ENCODE measurements at places on chromosomes 7 and 10.

DNA sequence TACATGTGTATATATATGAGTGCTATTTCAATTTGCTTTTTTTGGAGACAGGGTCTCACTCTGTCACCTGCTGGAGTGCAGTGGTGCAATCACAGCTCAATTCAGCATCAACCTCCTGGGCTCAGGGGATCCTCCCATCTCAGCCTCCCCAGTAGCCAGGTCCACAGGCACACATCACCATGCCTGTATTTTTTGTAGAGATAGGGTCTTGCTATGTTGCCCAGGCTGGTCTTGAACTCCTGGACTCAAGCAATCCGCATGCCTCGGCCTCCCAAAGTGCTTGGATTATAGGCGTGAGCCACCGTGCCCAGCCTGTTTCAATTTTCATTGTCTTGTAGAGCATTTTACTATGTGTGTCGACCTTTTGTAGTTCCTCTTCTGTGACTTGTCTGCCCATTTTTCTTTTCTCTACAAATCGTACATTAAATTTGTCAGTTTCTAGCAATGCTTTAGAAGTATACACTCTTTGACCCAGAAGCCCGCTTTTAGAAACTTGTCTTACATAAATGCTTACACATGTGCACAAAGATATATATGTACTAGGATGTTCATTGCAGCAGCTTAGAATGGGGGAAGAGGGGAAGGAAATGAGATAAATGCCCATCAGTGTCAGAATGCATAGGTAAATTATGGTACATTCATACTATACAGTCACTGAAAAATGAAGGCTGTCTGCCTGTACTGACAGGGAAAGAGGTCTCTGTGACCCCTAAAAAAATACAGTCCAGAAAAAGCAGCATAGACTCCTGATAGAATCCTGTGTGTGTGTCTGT is 12.2 kb upstream of the RFC2 start:
- no peak for DNase-seq

GRCh38 chr10:132528064-132528691 is 9.4 kb upstream of the INPP5A start:
- no peak for DNase-seq

DNA sequence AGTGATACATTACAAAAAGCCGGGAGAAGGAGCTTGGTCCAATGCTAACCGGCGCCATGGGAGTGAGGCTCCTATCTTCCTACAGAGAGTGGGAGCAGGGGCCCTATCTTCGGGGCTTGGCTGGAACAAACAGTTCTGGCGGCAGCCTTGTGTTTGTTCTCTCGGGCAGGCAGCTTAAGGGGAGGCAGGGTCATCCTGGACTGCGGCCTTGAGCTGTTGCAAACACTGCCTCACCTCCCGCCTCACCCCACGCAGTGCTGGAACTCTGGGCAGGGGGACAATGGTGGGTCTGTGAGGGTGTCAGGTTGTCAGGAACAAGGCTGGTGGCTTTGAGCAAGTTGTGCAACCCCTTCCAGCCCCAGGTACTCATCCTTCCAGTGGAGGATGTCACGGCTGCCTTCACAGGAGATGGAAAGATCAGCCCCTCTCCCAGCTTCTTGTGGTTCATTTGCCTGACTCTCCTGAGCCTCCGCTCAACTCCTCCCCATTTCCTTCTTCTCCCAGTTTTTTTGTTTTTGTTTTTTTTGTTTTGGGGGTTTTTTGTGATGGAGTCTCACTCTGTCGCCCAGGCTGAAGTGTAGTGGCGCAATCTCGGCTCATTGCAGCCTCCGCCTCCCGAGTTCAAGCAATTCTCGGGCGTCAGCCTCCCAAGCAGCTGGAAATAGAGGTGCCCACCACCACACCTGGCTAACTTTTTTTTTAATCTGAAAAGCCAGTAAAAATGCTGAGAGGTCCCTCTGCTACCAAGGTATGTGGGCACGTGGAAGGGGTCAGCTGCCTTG is 57.4 kb downstream of the SPOCK2 start:
- no peak for DNase-seq

GRCh38 chr10:18229826-18230225 is 89.6 kb downstream of the CACNB2 start:
- DNase-seq = peak; percentile 35

DNA sequence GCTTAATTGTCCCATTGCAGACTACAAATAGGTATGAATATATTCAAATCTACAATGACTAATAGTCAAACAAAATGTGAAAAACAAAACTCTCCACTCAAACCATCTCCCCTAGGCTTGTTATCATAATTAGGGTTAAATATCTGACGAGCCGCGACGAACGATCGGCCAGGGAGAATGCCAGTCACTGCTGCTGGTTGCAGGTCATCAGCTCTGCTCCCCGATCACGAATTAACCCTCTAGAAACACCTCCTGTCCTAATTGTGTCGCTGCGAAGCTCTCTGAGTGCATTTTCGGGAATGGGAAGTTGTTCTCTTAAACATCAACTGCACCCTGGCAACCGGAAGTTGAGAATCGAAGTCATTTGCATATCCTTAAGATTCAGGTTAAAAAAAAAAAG is 167.3 kb downstream of the TCERG1L start:
- DNase-seq = no peak

- no peak for DNase-seq
Measured at GRCh38 chr10:78925275-78925674, 143.5 kb upstream of the ZMIZ1 start.

- DNase-seq = no peak
Measured at GRCh38 chr7:25611196-25611595, 382.9 kb upstream of the NPVF start.

DNA sequence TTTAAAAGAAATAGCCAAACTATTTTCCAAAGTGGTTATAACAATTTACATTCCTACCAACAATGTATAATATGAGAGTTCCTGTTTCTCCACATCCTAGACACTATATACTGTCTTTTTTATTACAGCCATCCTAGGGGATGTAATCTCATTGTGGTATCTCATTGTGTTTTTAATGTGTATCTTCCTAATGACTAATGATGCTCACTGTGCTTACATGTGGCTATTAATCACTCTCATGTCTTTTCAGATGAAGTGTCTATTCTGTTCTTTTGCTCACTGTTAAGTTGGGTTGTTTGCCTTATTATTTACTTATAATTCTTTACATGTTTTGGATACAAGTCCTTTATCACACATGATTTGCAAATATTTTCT is 71.8 kb downstream of the ZNF438 start:
- DNase-seq = peak; percentile 41

DNA sequence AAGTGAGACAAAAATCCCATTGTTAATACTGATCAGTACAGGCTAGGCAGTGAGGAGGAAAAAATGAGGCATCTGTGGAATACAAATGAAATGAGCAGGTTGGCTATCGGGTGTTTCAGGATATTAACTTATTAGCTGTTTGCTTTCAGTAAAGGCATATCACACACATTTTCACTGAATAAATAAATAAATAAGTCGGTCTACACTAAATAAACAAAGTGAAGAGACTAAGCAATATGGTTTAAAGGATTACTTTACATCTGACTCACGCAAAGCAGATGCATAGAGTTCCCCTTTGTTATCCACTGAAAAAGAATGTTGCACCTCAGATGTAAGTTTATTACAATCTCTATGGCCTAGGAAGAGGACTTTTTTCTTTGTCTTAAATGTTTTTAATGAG is 6.3 kb upstream of the SEMA3A start:
- DNase-seq = peak; percentile 46

- no peak for DNase-seq
Measured at GRCh38 chr7:137590756-137591305, 247.3 kb upstream of the PTN start.

DNA sequence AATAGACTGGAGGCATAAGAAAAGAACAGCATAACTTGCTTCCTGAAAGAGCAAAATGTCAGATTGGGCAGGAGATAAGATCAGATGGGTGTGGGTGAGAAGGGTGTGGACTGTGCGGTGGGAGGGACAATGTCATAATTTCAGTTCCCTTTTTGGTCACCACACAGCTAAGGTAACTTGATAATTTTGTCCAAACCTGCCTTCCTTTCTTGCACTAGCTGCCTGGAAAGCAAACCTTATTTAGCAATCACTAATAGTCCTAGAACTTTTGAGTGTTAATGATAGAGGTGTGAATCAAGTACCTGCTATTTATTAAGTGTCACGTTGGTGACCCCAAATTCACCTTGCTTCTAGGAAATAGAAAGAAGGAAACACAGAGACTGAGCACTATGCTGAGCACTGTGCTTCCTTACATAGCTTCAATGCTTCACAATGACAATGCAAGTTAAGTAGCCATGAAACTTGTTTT is 72.4 kb upstream of the SP4 start:
- no peak for DNase-seq

DNA sequence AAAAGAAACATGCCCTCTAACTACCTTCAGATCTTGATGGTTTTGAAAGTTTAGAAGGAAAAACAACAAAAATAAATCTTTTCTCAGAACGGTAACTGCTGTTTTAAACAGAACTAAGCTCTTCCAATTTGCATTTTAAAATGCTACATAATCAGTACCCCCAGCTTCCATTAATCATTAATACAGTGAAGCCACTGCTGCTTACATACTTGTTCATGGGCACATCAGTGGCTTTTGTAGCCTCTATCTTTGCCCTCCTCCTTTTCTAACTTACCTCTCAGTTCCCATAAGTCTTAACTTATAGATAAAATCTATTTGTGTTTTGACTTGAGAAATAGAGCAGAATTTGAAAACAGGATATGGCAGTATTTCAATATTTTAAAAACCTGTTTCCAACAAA is 109.1 kb downstream of the POLL start:
- DNase-seq = no peak

- DNase-seq = no peak
Measured at GRCh38 chr10:123901621-123902020, 10.0 kb upstream of the CPXM2 start.

- peak; percentile 60 for DNase-seq
Measured at GRCh38 chr7:8190119-8190895, 71.7 kb downstream of the ICA1 start.

DNA sequence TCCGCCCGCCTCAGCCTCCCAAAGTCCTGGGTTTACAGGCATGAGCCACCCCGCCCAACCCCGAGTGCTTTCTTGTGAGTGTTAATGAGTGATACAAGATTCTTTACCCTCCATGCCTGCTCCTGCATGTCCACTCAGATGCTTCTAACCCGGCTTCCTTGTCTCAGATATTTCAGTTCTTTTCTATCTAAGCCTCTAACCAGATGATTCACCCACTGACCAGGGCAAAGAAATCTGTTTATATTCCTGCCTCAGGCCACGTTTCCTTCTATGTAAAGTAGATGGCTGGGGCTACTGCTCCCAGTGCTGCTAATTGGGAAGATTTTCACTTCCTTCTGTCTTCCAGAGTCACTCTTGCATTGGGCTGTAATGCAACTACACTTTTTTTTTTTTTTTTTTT is 395.1 kb upstream of the ANKRD30A start:
- DNase-seq = peak; percentile 63

- peak; percentile 54 for DNase-seq
Measured at GRCh38 chr7:149559711-149560110, 62.1 kb upstream of the ZNF746 start.

DNA sequence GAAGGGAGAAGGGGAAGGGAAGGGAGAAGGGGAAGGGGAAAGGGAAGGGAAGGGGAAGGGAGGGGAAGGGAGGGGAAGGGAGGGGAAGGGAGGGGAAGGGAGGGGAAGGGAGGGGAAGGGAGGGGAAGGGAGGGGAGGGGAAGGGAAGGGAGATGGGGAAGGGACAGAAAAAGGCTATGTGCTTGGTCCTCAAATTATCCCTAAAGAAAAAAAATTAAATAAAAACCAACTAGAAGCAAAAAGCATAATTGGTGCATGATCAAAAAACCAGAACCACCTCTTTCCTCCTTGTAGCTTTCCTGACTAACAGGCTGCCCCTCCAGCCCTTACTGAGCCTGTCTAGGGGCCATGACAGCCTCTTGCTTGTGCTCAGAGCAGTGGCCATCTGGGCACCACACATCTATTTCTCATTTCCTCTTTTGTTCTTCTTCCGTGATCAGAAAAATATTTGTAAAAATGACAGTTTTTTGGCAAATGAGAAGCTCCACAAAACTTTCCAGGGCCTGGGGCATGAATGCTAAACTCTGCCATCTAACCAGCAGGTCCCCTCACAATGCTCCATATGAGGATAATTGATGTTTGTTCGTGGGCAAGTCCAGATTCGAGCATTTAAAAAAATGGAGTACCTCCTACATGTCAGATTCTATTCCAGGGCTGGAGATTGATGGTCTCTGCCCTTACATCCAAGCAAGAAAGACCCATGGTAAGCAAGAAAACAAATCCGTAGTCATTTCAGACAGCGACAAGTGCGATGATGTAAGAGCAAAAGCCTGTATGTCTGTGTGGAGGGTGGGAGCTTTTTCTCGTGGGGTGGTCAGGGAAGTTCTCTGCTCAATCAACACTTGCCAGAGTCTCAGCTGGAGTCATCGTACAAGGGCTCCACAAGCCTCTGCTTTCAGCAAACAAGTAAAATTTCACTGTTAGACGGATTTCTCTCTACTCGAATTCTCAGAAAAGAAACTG is 320.9 kb downstream of the WDR11 start:
- DNase-seq = no peak

GRCh38 chr7:141151746-141152145 is 77.9 kb downstream of the TMEM178B start:
- no peak for DNase-seq

DNA sequence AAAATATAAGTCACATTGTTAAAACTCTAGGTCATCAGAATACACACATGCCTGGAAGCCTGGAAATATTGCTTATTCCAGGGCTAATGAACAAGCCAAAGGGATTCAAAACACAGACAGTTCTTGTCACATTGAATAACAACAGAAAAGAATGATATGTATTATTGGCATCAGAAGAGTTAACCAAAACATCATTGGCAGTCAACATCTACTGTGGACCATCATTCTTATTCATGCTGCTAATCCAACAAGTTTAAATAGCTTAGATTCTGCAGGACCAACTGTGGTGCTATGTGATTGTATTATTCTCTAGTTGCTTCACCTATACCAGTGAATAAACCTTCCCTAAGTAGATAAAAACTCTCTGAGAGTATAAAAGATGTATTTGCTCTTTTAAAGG is 198.3 kb downstream of the NEBL start:
- DNase-seq = no peak

DNA sequence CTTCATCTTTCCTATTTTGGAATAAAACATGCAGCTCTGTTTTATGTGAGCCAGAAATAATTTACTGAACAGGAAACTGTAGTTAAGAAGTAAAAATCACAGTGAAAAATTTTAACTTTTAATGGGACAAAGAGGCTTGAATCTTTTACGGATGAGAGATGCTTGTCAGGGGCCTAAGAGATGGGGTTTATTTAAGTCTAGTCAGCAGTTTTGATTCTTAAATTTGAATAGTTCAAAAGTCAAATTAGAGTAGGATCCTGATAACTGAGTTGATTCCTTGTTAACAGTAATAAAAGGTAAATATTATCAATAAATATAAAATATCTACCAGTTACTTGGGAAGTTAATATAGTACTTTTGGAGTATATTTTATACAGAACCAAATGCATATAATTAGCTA is 24.9 kb upstream of the CD36 start:
- DNase-seq = peak; percentile 4
